ENCODE measurements at places on chromosomes 3 and 15.

DNA sequence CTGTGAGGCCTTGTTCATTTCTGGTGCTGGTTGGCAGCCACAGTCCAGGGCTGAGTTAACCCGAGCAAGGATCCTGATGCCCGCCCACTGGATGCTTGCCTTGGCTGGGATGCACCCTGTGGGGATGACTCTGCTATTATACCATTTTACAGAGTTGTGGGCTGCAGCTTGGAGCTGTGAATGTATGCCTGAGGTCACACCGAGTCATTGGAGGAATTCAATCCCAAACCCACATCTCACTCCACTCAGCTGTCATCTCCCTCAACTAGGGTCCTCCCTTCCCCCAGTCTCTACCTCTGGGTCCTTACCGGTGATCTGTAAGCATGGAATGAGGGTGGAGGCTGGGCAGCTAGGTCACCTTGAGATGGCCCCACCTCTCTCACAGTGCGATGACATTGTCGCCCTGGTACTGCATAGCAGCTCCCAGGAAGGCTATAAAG, 22.1 kb downstream of the MAPKAPK3 start:
- DNase-seq: peak; percentile 81

DNA sequence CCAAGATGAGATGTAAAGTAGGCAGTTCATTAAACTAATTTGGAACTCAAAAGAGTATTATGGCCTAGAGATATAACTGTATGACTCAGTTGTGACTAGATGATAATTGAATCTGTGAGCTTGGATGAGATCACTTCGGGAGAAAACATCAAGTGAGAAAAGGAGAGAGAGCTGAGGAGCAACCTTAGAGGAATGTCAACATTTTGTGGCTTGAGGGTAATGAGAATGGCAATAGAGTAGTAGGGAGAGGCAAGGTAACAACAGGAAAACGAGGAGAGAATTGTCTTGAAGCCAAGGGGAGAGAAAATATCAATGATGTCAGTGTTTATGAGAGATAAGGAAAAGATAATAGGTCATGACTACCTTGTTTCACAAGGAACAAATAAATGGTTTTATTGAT, 580.2 kb downstream of the NLGN1 start:
- DNase-seq: peak; percentile 76

- no peak for DNase-seq
These were observed 60.5 kb upstream of the ADPGK start for GRCh38 chr15:72844067-72844466.

DNA sequence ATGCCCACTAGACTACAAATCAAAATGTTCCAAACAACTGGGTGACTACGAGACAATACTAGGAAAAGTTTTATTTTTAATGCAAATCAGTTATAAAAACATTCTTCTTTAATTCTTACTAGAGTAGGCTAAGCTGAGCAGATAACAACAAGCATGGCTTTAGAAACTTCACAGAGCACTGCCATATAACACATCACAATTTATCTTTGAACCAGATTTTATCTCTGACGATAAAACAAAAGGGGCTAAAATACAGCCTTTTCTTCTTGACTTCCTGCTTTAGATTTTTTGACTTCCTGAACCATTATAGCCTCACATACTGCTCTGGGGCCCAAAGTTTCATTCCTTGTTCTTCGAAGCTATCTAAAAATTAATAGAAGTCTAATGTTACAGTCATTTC, 25.9 kb downstream of the TBC1D2B start:
- no peak for DNase-seq

Data from fibroblast of skin of right biceps (primary cell).